AG04450 (cell line): ENCODE measurements at places on chromosomes 7 and 10. TPM values are rescaled to one million over a fixed set of nuclear protein-coding genes. Genes with fewer than 3 reads are reported as not detected.

DNA sequence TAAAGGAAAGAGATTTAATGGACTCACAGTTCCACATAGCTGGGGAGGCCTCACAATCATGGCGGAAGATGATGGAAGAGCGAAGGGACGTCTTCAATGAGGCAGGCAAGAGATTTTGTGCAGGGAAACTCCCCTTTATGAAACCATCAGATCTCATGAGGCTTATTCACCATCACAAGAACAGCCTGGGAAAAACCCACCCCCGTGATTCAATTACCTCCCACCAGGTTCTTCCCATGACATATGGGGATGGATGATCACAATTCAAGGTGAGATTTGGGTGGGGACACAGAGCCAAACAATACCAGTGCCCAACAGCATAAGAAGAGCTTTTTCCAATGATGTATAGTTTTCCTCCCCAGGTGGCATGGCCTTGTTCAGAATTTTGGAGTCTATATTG lies 11.2 kb upstream of the C7orf33 start:
- DNase-seq, result no peak

DNA sequence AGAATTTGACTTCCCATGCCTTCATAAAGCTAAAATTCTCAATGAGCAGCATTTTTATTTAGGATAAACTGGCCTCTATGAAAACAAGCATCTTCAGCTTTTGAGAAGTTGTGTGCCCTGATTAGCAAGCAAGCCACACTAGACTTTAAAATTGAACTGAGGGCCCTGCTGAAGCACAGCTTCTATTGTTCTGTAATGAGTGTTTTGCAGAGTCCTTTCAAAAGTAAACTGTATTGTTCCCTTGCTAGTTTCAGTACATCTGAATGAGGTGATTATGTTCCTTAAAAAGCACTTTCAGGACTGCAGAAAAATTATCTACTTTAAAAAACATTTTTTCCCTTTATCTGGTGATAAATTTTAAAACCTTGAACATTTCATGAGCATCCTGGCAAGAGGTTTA lies 113.3 kb upstream of the PRPS1L1 start:
- no peak for DNase-seq

CYP2C9 gene
- not detected in 2 replicates for polyA plus RNA-seq

CDC14C gene
- 0.07 TPM in 1 of 2 replicates, not detected in the other for polyA plus RNA-seq

DNA sequence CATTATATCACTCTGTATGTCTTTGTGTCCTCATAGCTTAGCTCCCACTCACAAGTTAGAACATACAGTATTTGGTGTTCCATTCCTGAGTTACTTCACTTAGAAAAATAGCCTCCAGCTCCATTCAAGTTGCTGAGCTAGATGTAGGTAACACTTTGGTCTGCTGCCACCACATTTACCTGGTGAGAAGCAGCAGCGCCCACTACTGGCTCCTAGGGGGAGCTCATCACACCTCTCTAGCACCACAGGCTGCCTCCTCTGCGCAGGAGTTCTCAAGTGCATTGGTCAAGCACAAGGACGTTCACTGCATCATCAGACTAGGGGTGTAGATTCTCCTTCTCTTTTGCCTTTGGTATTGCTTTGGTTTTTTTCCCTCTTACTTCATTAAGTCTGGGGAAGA lies 530.9 kb upstream of the AUTS2 start:
- no peak for DNase-seq
